ENCODE measurements at places on chromosomes 1 and 21.

GRCh38 chr1:84376000-84376910 is 22.0 kb upstream of the DNASE2B start:
- DNase-seq: no peak

DNA sequence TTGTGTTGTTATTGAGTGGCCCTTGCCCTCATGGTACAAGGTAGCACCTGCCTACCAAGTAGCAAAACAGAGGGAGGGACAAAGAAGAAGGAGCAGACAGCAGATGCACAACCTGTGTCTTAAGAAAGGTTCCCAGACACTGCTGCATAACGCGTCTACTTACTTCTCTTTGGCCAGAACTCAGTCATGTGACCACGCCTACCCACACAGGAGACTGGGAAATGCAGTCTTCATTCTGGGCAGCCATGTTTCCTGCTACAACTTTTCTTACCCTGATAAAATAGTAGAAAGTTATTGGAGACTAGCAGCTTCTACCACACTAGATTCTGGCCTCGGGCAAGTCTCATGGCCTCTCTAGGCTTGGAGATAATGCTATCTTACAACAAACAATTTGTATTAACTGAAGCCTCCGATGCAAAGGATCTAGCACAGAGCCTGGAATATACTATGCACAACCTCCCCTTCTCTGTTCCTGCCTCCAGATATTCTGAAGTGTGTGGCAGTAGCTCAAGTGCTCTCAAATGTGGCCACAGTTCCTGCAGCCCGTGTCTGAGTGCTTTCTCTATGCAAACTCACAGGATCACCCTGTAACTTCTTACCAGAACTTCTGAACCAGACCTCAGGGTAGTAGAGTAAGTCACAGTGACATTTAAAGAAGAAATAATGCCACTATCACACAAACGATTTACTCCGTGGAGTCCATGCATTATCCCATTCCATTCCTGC is 34.1 kb upstream of the BTG2 start:
- peak; percentile 73 for DNase-seq

- no peak for DNase-seq
Observed at GRCh38 chr1:115114308-115114707, 25.0 kb upstream of the TSPAN2 start.

- DNase-seq: no peak
Observed at GRCh38 chr1:76433526-76433925, 359.0 kb downstream of the ST6GALNAC3 start.

DNA sequence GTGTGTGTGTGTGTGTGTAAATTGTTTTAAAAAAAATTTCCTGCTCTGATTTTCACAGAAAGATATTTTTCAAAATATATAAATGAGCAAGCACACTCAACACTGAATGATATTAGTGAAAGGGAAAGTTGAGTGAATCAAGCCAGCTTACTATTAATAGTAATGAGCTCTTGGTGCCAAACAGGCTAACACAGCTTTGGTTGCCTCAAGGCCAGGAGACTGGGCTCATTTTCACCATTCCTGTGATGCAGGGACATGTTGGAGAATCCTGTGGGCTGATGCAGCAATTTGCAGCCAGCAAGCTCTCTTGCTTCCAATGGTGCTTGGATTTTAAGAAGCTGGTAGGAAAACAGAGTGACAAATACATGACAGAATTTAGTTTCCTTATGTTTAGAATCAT is 30.2 kb downstream of the PLA2G4A start:
- no peak for DNase-seq

DNA sequence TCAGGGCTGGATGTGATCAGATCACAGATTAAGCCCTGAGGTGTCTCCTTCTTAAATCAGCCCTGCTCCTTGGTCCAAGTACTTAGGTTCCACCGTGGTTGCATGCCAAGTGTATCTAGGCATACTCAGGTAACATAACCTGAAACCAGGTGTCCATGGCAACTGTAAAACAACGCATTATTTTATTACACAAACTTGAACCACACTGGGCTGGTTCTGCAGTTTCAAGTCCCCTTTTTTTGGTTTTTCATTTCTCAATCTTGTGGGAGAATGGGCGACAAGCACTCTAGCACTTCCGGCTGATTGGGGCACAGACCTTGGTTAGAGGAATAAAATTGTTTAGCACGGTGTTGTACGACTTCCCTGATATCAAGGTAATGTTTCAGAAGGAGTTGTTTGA is 65.2 kb downstream of the GBP6 start:
- no peak for DNase-seq

- peak; percentile 55 for DNase-seq
Observed at GRCh38 chr1:183873642-183874041, 68.7 kb downstream of the RGL1 start.

DNA sequence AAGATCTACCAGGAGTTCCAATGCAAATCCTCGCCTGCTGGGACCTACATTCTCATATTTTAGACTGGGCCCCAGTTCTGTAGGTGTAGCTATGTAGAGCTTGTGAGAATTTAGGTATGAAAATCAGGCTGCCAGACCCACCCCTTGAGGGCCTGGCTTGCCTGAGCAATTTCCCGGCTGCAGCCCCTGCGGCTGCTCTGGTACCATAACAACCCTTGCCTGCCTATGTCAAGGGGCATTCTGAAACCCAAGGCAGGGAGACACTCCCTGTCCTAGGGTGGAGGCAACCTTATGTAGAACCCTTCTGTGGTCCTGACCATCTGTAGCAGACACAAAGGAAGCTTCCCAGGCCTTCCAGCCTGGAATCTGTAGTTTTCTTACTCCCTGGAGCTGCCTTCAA is 28.4 kb downstream of the VTCN1 start:
- no peak for DNase-seq

All from pons (tissue), 1 donor.